ENCODE measurements at places on chromosomes 1 and 21. TPM values are rescaled to one million over a fixed set of nuclear protein-coding genes. Genes with fewer than 3 reads are reported as not detected.
A peak's percentile ranks its signal among the peaks of the same experiment; 100 is the strongest.

- no peak for DNase-seq
Measured at GRCh38 chr1:156945881-156946661, 25.6 kb downstream of the LRRC71 start.

DNA sequence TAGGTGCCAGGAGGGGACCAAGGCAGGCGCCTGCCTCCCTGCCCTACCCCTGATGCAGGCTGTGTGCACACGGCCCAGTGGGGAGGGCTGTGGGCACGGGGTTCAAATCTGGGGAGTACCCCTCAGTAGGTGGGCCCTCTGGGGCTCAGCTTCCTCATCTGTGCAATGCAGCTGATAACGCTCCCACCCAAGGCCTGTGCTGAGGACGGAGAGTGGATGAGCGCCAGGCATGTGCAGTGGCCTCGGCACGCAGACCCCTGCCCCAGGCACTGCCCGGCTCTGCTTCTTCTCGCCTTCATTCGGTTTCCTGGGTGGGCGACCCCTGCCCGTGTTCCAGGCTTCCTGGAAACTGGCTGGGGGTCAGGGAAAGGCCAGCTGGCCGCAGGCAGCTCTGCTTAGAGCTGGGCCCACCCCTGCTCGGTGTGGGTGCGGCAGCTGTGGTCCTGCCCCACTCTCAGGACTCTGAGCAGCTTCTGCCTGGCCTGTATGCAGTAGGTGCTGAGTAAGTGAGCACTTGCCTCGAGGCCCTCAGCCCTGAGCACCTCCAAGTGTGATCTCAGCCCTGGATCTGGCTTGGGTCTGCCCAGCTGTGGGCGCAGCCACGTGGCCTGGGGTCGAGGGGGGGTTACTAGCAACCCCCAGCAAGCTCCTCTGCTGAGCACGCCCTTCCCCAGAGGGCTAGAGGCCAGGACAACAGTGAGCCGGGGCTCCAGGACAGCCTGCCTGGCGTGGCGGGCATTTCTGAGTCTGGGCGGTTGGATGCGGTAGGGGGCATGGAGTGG lies 11.9 kb upstream of the TNFRSF14 start:
- DNase-seq: no peak

DNA sequence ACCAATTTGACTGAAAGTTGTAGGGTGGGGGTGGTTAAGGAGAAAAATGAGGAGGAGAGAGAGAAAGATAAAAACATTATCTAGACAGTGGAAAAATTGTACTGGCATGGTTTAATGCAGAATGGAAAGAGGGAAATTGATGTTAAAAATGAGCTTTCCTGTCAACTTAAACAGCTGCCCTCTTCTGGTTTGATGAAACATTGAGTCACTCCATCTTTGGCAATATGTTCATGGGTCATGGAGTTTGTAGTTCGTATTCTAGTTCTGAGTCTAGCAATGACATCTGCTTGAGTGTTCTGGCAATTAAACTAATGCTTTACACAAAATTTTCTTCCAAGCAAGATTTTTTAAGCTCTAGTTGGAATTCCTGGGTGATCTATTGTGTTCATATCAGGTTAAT lies 9.6 kb downstream of the ZNF648 start:
- DNase-seq: no peak

GRCh38 chr1:81899214-81899821 lies 98.6 kb downstream of the ADGRL2 start:
- DNase-seq: no peak

- DNase-seq: no peak
Measured at GRCh38 chr1:46581681-46582455, 22.2 kb downstream of the MKNK1 start.

Gene OR2AK2
- total RNA-seq: 0.62 TPM

GRCh38 chr1:44361478-44361877 lies 6.4 kb upstream of the ERI3 start:
- no peak for DNase-seq

GRCh38 chr21:33886321-33886720 lies 29.3 kb downstream of the ATP5PO start:
- no peak for DNase-seq

Gene UBL4B
- total RNA-seq: not detected

- DNase-seq: no peak
Measured at GRCh38 chr1:239761509-239761908, 330.2 kb upstream of the FMN2 start.

DNA sequence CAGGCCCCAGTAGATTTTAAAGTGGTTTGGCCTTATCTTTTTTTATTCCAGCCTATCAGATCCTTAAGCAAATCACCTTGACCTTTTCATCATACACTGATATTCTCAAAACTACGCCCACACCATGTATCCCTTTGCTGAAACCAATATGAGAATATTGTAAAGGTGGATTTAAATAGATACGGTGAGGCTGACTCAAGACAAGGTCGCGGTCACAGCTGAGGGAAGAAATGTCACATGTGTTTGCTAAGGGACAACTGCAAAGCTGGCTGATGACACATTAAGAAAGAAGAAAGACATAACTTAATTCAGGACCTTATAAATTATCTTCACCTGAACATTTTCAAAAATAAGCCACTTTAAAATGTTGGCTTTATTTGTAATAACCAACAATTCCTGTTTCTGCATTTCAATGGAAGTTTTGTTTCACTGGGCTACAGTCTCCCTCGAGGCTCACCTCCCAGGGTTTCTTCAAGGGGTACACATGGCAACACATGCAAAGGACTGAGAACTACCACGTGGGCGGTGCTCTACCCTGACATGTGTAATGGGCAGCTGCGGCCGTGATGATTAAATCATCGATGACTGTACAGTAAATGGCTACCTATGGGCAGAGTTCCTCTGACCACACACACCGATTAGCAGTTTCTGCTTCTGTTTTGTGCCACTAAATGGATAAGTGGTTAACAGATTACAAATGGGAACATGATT lies 189.5 kb downstream of the SIPA1L2 start:
- DNase-seq: no peak

Gene CNKSR1
- total RNA-seq: 2.8 TPM

Gene CFHR5
- total RNA-seq: not detected

Gene B3GALT5
- total RNA-seq: not detected

- DNase-seq: no peak
Measured at GRCh38 chr1:115839029-115839678, 1.8 kb downstream of the NHLH2 start.

- no peak for DNase-seq
Measured at GRCh38 chr1:19521411-19521810, 36.1 kb upstream of the CAPZB start.

GRCh38 chr1:94644352-94644751 lies 102.8 kb upstream of the F3 start:
- DNase-seq: no peak

DNA sequence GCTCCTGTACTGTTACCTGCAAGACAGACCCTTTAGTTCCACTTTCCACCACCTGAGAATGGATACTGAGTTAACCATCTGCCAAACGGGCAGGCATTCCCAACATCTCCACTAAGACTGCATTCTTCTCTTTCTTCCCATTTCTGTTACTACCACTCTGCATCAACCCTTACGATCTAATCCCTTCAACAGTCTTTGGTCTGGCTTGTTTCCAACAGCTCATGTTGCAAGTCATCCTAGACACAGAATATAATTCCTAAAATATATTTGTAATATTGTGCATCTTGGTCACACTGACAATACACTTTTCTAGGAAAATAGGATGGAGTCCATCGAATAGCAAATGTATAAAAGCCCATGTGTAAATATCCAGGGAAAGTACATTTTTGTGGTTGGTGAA lies 166.7 kb downstream of the SIPA1L2 start:
- no peak for DNase-seq

DNA sequence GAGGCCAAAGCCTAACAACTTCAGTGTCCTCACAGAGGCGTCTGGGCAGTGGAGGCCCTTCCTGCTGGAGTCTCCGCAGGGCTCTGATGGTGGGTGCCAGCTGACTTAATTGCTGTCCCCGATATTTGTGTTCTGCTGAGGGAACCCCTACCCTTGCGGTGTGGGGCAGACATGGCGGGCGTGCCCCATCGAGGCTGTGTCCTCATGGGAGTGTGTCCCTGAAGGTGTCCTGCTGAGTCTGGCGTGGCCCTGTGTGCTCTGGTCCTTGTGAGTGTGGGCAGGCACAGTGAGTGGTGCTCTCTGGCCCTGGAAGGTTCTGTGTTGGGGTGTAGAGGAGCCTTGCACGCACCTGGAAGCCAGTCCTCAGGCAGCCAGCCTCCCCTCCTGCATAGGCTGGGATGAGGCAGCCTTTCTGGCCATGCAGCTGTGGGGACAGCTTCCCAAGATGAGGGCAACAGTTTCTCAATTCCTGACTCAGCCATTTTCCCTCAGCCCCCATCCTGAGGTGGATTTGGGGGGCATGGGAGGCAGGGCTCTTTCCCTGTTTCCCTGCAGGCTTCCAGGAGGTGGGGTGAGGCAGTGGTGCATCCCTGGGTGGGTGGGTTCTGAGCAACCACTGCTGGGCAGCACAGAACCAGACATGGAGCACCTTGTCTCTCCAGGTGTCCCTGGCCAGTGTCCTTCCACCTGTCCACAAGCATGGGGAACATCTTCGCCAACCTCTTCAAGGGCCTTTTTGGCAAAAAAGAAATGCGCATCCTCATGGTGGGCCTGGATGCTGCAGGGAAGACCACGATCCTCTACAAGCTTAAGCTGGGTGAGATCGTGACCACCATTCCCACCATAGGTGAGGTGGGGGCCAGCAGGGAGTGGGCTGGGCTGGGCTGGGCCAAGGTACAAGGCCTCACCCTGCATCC lies 6.5 kb downstream of the C1orf35 start:
- no peak for DNase-seq

- DNase-seq: peak; percentile 29
Measured at GRCh38 chr1:209756615-209757445, 977 bp downstream of the TRAF3IP3 start.

Gene MATN1
- 7.4 TPM for total RNA-seq

DNA sequence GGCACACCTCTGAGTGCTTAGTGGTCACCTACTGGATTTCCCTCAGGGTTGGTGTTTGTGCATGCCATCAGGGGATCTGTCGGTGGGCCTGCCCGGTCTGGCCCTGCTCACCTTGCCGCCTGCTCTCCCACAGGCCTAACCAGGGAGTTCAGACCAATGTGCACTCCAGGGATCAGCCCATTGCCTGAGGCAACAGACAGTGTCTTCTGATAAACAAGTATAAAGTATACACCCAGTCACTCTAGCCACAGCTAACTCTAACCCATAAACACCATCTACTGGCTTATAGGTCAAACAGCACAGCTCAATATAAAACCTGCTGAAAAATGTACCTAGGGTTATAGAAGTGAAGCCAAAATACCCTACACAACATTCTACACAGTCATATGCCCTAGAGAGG lies 1300.0 kb downstream of the PLA2G4A start:
- DNase-seq: no peak

DNA sequence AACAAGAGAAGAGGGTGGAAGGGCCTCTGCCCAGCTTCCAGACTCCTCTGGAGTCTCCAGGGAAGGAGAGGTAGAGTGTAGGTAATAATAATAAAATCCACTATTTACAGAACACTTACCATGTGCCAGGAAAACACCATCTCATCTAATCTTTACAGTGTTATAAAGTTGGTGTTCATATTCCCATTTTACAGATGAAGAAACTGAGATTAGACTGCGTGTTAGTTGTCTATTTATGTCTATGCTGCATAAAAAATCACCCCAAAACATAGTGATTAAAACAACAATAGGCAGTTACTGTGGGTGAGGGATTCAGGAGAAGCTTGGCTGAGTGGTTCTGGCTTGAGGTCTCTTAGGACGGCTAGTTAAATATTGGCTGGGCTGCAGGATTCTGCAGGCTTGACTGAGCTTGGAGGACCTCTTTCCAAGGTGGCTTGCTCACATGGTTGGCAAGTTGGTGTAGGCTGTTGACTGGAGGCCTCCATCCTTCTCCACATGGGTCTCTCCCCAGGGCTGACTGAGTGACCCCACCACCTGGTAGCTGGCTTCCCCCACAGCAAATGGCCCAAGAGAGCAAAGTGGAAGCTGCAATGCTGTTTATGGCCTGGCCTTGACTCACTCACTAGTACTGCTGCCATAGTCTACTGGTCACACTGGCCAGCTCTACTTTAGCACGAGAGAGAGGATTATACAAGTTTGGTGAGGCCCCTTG lies 6.5 kb upstream of the ALX3 start:
- DNase-seq: no peak

DNA sequence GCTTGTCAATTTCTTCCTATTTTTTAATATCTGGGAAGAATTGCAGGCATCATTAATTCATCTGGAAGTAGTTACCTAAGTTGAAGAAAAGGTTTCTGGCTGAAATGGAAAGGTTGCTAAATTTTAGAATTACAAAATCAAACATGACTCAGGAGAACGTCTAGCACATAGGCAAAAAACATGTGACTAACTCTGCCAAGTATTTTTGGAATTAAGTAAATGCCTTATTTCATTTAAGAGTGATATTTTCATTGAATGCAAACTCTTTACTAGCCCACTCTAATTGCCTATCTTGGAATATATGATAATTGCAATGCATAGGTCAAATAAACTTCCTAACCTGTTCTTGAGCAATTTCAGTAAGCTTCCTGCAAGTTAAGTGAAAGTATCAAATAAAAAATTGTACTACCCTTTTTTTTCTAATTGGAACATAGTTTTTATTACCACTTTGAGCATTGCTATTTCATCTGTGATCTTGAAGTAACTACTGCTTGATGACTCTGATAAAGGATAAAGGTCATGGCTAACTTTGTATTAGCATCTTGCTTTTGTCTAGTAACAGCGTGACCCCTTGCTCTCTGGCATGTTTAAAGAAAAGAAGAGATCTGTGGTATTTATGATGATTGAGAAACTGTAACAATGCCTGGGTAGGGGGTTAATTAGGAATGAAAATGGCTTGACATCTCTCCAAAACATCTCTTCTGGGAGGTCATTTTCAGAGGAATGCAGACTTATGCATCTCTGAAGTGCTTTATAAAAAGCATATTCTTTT lies 208.3 kb upstream of the NCAM2 start:
- DNase-seq: no peak

DNA sequence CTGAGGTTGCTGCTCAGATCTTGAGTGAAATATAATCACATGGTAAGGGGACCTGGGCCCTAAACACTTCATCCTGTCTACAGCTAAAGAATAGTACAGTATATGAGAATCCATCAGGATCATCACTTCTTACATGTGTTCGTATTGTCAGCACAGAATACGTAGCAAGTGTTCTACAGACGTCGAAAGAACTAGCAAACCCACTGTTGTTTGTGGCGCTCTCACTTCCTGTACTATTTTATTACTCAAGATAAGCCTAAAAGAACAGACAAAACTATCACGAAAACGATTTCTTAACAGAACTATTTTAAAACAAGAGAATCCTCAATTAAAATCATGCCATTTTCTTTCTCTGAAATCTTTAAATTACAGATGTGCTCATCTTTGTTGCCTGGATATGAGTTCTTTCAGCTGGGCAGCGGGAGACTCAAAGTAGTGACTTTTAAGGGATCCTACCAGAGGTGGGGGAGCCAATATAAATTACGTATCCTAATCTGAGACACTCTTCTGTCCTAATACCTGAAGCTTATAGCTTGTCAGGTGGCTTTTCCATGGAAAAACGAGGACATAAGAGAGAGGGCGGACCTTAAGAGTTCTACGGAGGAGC lies 724 bp downstream of the ST7L start:
- no peak for DNase-seq

GRCh38 chr1:189175889-189176288 lies 1301.8 kb downstream of the BRINP3 start:
- DNase-seq: no peak

- DNase-seq: peak; percentile 9
Measured at GRCh38 chr1:36911561-36912364, 122.6 kb downstream of the GRIK3 start.

Measured in CD8-positive, alpha-beta T cell (primary cell).